Fibroblast of skin of left quadriceps (primary cell): ENCODE measurements at places on chromosomes 11 and 22.

DNA sequence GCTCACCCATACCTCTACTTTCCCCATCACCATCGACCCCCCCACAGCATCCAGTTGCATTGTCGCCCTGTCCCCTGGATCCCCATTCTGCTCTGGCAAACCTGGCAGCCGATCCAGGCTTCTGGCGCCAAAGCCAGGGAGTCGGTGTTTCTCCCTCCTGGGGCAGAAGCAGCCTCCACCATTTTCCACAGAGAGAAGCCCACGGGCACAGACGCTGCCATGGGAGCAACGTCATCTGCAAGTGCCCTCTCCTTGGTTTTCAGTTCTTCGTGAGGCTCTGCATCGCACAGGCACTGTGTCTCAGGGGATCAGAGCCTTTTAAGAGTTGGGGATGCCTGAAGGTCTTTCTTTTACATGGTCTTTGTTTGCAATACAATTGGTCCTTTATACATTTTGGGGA lies 2.3 kb downstream of the YPEL4 start:
- no peak for DNase-seq

DNA sequence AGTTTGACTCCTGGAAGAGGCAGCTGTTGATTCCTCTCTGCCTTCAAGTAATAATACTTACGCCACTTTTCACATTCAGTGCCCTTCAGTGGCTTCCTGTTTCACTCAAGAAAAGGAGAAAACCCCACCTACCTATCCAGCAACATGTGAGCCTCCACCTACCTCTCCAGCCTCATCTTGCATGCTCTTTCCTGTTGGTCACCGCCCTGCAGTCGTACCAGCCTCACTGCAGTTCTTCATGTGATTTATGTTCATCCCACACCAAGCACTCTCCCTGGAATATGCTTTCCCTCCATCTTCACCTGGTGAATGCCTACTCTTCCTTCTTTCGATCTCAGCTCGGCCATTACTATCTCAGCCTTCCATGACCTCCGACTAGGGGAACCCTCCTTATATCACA lies 21.8 kb upstream of the YWHAH start:
- DNase-seq = no peak

- no peak for DNase-seq
These were observed 20.9 kb downstream of the PRG3 start for GRCh38 chr11:57359896-57360690.

- DNase-seq = no peak
These were observed 34.5 kb downstream of the ELFN2 start for GRCh38 chr22:37392721-37393328.

- no peak for DNase-seq
These were observed 18.1 kb upstream of the MYH9 start for GRCh38 chr22:36405671-36406538.

DNA sequence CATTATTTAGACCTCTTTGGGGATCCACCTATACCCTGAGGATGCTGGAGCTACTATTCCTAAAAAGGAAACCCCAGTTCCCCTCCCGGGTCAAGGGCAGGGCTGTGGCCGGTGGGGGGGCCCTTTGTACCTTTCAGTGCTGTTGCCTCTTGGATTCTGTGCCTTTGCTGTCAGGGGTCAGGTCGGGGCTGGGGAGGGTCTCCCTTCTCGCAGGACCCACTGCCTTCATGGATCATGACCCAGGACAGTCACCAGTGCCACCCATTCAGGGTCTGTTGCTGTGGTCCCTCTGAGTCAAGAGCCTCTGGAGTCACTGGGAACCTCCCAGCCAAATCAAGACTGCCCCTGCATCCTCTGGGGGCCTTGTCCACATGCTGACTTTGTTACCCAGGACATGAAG lies 78.1 kb upstream of the CCND1 start:
- DNase-seq = no peak

- no peak for DNase-seq
These were observed 1.8 kb upstream of the PELI3 start for GRCh38 chr11:66464916-66465315.

DNA sequence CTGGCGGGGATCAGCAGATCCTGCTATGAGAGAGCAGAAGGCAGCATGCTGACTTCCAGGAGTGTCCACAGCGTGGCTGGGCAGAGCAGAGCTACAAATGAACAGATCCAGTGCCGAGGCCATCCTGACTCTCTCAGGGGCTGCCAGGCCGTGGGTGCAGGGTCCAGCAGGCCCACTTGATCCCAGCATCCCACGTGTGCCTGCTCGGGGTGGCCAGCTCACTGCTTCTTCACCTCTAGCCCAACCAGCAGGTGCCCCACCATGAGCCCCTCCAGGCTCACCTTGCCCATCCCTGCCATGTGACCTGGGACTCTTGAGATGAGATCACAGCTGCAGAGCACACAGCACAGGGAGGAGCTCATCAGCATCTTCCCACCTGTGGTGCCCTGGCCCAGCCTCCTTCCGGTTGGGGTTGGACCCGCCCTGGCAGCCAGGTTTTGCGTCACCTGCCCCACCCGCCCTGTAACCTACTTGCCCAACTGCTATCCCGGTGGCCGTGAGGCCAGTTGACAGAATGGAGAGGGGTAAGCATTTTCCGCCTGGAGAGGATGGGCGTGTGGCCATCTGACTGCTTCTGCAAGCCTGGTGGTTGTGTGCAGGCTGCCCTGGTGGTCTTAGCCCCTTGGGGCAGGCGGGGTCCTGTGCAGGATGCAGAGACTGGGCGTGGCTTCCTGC lies 11.0 kb downstream of the TANGO2 start:
- no peak for DNase-seq

- DNase-seq = no peak
These were observed 48.3 kb downstream of the PIK3C2A start for GRCh38 chr11:17159441-17159840.

GRCh38 chr11:92967867-92968266 lies 1.6 kb upstream of the MTNR1B start:
- no peak for DNase-seq

DNA sequence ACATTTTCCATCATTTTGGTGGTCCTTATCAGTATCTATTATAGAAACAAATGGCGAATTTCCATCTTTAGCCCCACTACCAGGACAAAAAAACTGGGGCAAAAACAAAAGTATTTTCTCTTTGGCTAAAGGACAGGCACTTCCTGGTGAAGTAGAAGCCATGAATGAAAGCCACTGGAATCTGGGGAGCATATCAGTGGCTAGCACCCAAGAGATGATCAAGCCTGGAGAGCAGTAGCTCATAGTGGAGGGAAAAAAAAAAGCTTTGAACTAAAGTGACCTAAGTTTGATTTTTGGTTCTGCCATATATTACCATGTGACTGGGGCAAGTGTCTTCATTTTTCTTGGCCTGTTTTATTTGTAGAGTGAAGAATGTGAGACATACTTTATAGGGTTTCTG lies 272.3 kb downstream of the GUCY1A2 start:
- DNase-seq = peak; percentile 43

- DNase-seq = no peak
These were observed 43.6 kb downstream of the MEI1 start for GRCh38 chr22:41742918-41743317.

- peak; percentile 86 for DNase-seq
These were observed 378.8 kb downstream of the ETS1 start for GRCh38 chr11:128208329-128209137.

- no peak for DNase-seq
These were observed 27.6 kb downstream of the DKK3 start for GRCh38 chr11:11980841-11981308.

- no peak for DNase-seq
These were observed 34.3 kb downstream of the TSPAN18 start for GRCh38 chr11:44760917-44761550.

DNA sequence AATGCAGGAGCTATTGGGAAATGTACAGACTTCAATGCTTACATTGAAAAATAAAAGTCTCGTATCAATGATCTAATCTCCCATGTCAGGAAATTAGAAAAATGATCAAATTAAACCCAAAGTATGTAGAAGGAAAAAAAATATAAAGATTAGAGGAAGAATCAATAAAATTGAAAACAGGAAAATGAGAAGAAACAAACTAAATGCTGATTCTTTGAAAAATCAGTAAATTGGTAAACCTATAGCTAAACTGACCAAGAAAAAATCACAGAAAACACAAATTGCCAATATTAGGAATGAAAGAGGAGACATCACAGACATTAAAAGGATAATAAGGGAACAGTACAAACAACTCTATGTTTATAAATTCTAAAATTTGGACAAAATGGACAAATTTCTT lies 11.8 kb downstream of the OR2AT4 start:
- no peak for DNase-seq

GRCh38 chr22:46586123-46586519 lies 34.1 kb upstream of the GRAMD4 start:
- DNase-seq = no peak

GRCh38 chr11:72743321-72744221 lies 8.6 kb downstream of the ARAP1 start:
- DNase-seq = no peak

DNA sequence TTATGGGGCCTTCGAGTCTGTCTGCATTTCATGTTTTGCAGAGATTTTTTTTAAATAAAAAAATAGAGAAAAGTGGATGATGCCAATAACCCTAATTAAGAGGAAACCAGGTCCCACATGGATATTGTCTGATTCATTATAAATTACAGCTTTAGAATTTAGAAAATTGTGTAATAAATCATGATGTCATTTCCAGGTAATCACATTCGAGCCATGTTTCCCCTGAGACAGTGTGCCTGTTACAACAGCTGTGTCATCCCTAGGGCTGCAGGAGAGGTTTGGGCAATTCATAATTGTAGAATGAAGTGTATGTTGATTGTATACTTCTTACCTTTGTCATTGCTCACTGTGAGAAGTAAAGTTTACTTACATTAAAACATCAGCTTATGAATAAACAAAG lies 38.3 kb downstream of the NCAM1 start:
- no peak for DNase-seq

DNA sequence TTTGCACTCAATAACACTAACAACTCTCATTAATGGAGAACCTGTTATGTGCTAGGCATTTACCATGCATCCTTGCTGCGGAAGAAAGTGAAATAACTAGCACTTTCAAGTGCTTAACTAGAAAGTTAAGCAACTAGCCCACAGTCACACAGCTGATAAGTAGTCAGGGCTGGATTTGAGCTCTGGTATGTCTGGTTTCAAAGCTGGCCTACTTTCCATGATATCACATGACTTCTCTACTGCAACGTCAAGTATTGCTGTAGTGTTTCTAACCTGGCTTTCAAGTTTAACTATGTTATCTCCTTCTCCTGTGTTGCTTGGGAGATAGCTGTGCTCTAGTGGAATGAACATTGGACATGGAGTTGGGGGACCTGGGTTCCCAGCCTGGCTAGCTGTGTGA lies 12.1 kb downstream of the SLC15A3 start:
- no peak for DNase-seq

- DNase-seq = no peak
These were observed 16.2 kb downstream of the CAPN5 start for GRCh38 chr11:77082838-77083565.
